Activated CD8-positive, alpha-beta T cell treated with anti-CD3 and anti-CD28 coated beads for 36 hours (primary cell): ENCODE measurements at places on chromosomes 2 and 18. TPM values are rescaled to one million over a fixed set of nuclear protein-coding genes. Genes with fewer than 3 reads are reported as not detected.

GRCh38 chr2:96163415-96163767, 18.2 kb upstream of the DUSP2 start:
- peak overlapping the region; percentile 81 for H3K4me3 ChIP-seq
- peaks cover 79% of the 10 kb centered on the region for H3K4me1 ChIP-seq

DNA sequence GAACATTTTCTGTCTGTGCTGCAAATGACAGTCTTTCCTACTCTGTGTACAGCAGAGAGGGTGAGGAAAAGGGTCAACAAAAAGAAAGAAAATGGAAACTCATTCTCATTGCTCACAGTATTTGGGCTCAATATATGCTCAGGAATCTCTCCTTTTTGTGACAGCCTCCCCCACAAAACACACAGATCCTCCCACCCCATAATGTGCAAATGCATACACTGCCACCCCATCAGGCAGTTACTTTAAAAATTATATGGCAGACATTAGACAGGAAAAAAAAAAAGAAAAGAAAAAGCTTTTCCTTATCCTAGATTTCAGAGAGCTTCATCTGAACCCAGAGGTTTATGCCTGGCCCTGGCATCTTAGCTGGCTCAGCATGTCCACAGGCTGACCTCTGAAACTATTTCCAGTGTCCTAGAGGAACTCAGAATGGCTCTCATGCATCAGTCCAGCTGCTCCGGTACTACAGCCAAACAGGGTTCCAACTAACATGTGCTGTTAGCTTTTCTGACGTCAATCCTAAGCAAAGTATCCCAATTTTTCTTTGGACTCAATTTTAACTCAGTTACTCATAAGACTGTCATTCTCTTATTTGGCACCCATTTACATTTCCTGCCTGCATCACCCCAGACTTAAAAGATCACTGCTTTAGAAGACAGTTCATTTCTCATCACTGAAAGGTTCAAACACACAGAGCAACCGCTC, 105.9 kb downstream of the RBMS1 start:
- peaks cover 4% of the 10 kb centered on the region for H3K36me3 ChIP-seq
- H3K4me1 ChIP-seq, result peaks cover 79% of the 10 kb centered on the region
- no peaks in the 10 kb centered on the region for H3K27me3 ChIP-seq
- H3K27ac ChIP-seq, result peak overlapping the region; percentile 82
- DNase-seq, result no peak
- H3K4me3 ChIP-seq, result peak overlapping the region; percentile 16

DNA sequence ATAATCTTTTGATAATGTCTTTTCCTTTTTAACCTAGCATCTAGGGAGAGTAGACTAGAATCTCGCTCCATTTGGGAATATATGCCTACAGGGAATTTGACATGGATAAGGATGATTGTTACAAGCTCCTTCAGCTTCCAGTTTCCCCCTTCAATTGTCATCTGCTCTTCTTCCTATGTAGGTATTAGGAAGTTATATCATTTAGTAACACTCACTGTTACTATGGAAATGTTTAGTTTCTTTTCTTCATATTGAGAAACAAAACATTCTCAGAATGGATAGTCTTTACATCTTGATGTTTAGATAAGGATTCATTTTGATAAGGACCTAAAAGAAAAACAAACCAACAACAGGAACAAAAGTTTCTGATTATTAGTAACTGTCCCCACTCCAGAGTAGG, 127.6 kb downstream of the PHLPP1 start:
- no peak overlapping the region for H3K27ac ChIP-seq
- H3K36me3 ChIP-seq, result no peaks in the 10 kb centered on the region
- no peak for DNase-seq
- no peak overlapping the region for H3K4me3 ChIP-seq
- peaks cover 39% of the 10 kb centered on the region for H3K4me1 ChIP-seq

DNA sequence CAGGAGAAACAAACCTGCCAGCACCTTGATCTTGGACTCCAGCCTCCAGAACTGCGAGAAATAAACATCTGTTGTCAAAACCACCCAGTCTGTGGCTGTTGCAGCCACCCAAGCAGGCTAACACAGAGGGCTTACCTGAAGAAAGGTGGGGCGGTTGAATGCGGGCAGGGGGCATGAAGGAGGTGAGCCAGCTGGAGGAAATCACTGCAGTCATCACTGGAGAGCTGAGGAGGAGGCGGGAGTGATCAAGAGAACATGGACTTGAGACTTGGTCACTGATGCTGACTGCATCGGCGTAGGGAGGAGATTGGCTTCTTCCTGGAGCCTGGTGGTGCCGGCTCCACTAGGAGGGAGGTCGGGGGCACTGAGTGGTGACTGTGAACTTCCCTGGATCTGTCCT, 14.6 kb upstream of the ARMC9 start:
- peaks cover 5% of the 10 kb centered on the region for H3K27me3 ChIP-seq
- DNase-seq, result no peak
- H3K36me3 ChIP-seq, result no peaks in the 10 kb centered on the region
- no peak overlapping the region for H3K4me3 ChIP-seq

DNA sequence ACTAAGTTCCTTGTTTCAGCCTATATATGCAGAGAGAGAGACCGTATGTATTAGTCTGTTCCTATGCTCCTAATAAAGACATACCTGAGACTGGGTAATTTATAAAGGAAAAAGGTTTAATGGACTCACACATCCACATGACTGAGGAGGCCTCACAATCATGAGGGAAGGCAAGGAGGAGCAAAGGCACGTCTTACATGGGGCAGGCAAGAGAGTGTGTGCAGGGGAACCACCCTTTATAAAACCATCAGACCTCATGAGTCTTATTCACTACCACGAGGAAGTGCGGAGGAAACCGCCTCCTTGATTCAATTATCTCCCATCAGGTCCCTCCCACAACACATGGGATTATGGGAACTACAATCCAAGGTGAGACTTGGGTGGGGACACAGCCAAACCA, 73.8 kb downstream of the TMEM18 start:
- no peaks in the 10 kb centered on the region for H3K4me1 ChIP-seq
- no peaks in the 10 kb centered on the region for H3K36me3 ChIP-seq
- no peak overlapping the region for H3K27ac ChIP-seq
- no peaks in the 10 kb centered on the region for H3K27me3 ChIP-seq
- no peak for DNase-seq
- H3K4me3 ChIP-seq, result no peak overlapping the region

DNA sequence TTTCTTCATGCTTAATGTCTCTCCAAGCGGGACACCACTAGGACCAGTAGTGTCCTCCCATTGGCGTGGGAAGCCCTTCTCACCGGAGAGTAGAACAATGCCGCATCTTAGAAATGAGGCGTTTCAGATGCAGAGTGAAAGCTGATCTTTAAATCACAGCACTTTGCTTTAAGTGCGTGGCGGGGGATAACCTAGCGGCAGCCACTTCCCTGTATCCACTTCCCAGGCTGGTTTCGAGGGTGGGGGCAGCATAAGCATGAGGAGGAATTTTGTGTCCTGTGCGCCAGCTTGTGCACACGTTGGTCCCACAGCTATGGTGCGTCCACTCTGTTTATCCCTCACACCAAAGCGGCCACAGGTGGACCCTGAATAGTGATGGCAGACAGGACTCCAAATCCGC, 63.1 kb downstream of the MBP start:
- H3K27me3 ChIP-seq, result no peaks in the 10 kb centered on the region
- H3K27ac ChIP-seq, result peak overlapping the region; percentile 92
- H3K4me1 ChIP-seq, result peaks cover 98% of the 10 kb centered on the region
- no peak overlapping the region for H3K4me3 ChIP-seq

GRCh38 chr18:48909721-48910120, 41.0 kb downstream of the SMAD7 start:
- no peaks in the 10 kb centered on the region for H3K36me3 ChIP-seq
- no peaks in the 10 kb centered on the region for H3K27me3 ChIP-seq
- peaks cover 19% of the 10 kb centered on the region for H3K4me1 ChIP-seq
- no peak overlapping the region for H3K27ac ChIP-seq

The EDAR gene
- 0.11 TPM for total RNA-seq

The CRACDL gene
- 0.38 TPM for total RNA-seq

The REG3G gene
- not detected for total RNA-seq
